ENCODE measurements at places on chromosomes 3 and 15.

DNA sequence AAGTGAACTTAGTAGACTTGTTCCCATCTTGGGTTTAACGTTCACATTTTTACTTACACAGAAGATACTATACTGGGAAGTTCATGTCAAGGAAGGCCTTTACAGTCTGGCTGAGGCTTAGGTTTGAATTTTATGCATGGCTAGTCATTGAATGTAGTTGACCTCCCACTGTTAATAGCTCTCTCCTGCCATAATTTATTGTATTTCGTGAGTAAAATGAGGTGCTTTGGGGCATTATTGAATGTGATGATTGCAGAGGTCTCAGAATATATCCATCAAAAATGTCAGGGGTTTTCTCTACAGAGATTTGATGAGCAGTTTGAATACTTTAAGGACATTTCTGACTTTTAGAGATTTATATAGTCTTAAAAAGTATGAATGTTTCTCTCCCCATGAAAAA is 356.6 kb upstream of the GRM7 start:
- no peak for DNase-seq

- no peak for DNase-seq
Measured at GRCh38 chr3:172694573-172695246, 16.2 kb downstream of the NCEH1 start.

DNA sequence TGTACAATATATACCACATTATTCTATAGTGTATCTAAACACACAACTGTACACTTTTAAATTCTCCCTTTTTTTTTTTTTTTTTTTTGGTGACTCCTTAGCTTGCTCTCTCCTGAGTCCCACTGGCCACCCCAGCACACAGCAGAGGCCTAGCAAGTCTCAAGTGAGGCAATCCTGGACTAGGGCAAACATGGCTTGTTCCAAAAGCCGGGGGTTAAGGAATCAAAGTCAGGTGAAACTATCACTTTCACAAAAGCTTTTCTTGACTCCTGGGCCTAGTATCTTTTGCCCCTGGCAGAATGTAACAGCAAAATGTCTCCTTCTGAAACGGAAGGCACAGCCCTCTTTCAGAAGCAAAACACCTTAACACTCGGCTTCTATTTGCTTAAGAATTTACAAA is 5.8 kb downstream of the EOMES start:
- no peak for DNase-seq

- DNase-seq: no peak
Measured at GRCh38 chr3:14522129-14522691, 17.9 kb downstream of the GRIP2 start.

DNA sequence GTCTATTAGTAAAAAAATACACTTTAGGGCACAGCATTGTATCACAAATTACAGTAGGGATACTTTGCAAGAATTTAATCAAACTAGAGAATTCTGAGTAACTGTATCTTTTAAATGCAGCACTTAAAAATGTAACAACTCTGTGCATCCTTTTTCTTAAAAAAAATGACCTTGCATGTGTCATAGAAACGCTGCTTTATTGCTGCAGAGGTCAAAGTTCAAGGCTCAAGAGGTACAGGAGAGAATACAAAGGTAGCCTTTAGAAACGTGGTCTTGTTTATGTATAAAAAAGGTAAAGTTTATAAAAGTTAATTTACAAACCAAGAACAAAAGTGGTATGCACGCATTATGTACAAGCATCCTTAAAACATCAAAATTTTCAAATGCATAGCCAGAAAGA is 122.0 kb downstream of the TJP1 start:
- no peak for DNase-seq

- no peak for DNase-seq
Measured at GRCh38 chr3:153414982-153415381, 253.0 kb downstream of the RAP2B start.

GRCh38 chr3:2927259-2927658 is 182.9 kb downstream of the IL5RA start:
- no peak for DNase-seq

GRCh38 chr15:64305261-64305660 is 50.7 kb downstream of the CSNK1G1 start:
- DNase-seq: no peak

DNA sequence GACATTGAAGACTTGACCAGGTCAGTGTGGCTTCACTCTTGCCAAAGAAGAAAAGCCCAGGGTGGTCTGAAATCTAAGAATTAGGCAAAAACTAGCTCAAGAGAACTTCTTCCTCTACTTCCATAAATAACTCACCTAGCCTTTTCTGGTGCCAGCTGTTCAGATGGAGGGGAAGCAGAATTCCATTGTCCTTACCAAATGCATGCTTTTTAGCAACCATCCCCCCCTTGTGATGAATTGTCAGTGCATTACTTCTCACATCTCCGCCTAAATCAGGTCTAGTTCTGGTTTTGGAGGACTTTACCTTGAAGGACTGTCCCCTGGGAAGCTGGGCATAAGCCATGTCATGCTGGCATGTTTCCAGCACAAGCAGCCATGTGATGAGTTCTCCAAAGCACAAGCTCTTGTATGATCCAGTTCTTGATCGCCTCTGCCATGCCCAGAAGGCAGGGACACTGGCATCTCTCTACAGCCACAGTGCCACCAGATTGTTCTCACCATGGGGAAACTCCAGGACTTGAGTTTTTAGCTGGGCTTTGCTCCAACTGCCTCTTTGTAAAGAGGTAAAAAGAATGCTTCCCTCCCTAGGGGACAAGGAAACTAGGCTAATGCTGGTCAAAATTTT is 96.4 kb upstream of the IL12A start:
- no peak for DNase-seq

GRCh38 chr3:22360164-22360563 is 609.2 kb upstream of the ZNF385D start:
- DNase-seq: no peak

DNA sequence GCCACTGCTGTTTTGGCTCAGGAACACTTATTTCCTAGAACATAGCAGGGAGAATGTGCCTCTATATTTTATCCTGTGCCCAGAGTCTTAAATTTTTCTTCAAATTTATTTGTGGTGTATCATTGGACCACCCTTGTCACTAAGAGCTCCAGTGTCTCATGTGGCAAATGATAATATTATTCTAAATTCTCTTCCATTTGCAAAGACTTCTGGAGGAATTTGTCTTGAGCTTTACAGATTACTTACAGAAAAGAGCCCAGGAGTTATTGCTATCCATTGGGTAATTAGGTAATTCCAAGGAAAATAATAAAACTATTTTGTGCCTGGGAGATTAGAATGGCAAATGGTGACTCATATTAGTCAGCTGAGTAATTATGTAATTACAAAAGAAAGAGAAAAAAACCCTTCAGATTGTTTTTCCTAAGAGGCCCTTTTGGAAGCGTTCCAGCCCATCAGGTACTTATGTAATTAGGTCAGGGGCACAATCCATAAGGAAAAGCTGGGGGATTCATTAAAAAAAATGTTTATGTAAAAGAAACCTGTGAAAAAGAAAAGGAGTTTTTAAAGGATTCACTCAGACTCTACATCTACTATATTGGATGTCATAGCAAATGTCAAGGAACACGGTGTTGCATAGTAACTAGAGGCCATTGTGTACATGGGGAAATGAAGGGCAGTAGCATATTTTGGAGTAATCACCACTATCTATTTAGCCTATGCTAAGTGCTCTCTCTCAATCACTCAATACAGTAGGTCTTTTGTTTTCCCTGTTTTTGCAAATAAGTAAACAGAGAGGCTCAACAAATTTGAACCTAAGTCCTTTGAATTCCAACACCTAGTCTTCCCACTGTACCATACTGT is 380.9 kb upstream of the RARB start:
- no peak for DNase-seq
